ENCODE measurements at places on chromosomes 4 and X. TPM values are rescaled to one million over a fixed set of nuclear protein-coding genes. Genes with fewer than 3 reads are reported as not detected.

- no peak for DNase-seq
Observed at GRCh38 chrX:118352566-118352965, 6.7 kb downstream of the WDR44 start.

The SH3TC1 gene
- total RNA-seq = 23.6 TPM

DNA sequence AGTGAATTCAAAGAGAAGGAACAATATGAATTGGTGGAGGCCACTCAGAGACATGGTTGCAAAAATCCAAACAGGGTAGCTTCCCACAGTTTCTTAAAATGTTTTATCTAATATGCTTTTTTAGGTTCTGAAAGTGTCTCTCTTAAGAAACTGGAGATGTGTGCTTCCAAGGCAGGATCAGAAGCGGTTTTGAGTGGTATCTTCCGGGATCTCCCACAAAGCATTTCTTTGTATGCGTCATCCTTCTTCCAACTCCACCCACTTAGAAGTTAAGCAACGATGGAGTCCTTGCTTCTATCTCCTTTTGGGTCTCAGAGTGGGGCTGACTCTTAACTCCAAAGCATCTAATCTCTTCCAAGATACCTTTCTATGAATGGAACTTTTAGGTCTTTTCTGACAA, 196.7 kb downstream of the MID1 start:
- no peak for DNase-seq

GRCh38 chrX:154658187-154658586, 4.8 kb upstream of the CTAG2 start:
- DNase-seq = no peak

The CXXC4 gene
- total RNA-seq = not detected

DNA sequence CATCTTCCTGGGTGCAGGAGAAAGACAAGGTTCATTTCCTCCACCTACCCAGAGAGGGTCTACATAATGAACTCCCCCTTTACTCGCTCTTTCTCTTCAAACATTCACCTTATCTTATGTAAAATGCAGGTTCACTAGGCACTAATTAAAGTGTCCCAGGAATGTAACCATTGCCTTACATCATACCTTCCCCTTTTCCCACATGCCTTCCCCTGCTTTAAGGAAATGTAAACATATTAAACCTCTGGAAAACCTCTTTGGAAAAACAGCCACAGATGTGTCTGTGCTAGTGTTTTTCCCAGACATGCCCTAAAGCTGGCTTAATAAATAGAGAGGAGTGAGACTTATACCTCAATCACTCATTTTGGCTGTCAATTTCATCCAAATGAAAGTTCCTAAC, 15.8 kb downstream of the TBC1D9 start:
- no peak for DNase-seq

DNA sequence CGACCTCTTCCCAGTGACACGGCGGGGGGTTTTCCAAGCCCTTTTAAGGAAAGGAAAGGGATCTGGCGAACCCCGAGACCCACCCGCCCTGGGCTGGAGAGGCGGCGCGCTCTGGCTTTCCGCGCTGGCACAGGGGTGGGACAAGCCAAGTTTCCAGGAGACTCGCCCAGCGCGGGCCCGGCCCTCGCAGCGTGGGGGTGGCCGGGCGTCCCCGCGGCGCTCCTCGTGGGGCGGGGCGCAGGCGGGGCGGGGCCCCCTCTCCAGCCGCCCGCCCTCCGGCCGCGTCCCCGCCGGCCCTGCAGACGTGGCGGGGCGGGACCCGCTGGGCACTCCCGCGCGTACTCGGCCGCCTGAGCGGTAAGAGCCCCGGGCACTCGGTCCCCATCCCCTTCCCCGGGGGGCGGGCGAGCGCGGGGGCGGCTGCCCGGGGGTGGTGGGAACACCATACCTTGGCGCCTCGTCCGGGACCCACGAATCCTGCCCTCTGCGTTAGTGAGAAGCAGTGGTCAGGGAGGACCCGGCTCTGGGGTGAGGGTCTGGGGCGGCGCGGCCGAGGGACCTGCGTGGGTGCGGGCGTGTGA, at the start of gene FAM114A1:
TSS of gene FAM114A1 (plus strand) at position 329 of the 581 bp plus-strand sequence. CDS start 10,273 bp downstream, outside the sequence.
- no peak for DNase-seq

The PFKFB1 gene
- total RNA-seq = 0.81 TPM

The TEX13B gene
- total RNA-seq = not detected

DNA sequence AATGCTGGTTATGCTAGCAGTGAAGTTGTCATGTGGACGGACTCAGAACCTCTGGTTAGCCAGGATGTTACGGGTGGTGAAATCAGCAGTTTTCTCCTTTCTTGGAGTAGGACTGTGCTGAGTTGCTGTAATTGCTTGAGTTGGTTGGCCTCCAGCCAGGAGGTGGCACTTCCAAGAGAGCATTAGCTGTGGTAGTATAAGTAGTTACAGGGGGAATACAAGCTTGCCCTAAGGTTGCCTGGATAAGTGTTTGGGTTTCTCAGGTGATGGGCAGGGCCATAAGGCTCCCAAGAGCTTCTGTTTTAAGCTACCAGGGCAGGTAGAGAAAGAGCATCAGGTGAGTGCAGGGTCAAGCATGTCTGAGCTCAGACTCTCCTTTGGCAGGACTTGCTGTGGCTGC, 103.0 kb downstream of the ZNF518B start:
- DNase-seq = no peak

DNA sequence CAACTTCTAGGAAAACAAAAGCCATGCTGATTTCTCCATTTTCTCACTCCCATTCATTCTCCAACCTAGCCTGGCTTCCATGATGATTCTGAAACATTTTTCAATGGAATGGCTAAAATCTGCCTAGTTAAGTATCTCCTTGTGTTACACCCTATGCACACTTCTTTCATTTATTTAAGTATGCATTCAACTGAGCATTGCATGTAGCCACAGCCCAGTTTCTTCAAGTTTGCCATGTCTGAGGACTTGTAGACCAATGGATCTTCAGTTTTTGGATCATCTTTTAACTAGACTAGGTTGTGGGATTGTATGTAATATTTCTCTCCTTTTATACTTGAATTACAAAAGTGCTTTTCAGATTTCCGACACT, 35.5 kb upstream of the MGST2 start:
- DNase-seq = no peak

- no peak for DNase-seq
Observed at GRCh38 chr4:17309567-17310268, 202.2 kb downstream of the QDPR start.

The USP17L25 gene
- not detected for total RNA-seq

DNA sequence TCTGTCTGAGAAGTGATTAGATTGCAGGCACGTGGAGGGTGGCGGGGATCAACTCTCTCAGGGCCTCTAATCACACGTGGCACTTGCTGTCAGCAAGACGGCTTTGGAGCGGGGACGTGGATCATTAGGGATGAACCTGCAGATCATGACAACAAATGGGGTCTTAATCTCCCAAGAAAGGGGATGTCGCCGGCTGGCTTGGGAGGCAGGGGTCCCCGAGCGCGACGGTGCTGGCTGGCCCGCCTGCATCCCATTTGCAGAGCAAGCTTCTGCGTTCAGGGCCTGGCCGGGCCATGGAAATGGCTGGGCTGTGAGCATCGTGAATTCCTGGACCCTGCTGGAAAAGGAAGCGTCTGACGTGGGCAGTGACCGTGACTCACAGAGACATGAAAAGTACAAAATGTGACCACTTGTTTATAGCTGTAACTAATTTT, 85.1 kb upstream of the SHOX start:
- DNase-seq = no peak

The WDFY3 gene
- 1.2 TPM for total RNA-seq

DNA sequence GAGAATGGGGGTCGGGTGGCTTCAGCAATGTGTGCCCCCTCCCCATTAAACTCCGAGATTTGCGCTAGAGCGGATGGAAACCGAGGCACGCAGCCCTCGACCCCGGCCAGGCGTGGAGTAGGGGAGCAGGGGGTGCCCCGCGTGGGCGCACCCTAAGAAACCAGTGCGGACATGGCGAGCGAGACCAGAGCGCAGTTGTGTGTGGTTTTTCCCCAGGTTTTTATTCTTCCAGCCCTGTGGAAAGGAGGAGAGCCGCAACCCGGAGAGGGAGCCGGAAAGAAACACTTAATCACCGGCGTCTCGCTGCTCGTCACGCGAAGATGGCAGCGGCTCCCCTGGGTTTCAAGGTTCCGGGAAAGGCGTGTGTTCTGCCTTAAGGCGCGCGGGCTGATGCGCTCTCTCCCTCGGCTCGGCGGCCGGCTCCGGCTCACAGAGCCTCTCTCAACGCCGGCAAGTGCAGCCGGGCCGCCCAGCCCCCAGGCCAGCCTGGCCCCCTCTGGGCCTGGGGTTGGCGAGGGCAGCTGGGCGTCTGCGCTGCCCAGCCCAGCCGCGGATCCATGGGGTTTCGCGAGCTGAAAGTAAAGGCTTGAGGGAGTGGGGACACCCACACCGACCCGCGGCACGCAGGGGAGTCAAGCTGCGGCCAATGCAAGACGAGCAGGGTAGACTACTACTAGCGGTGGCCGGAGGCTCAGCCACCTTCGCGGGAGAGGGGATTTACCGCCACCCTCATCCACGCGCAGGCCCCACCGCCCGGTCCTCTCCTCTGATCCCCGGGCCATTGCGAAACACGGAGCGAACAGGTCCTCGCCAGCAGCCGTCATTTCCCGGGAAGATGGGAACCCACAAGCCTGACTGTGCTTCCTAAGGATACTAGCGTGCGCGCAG, 74.0 kb upstream of the BCOR start:
- peak; percentile 47 for DNase-seq

GRCh38 chr4:141636082-141636770, at the start of gene IL15:
IL15 (plus strand) TSS chr4:141636583; CDS start chr4:141719465, 82,882 bp downstream.
- peak; percentile 86 for DNase-seq

Measured in activated naive CD4-positive, alpha-beta T cell treated with anti-CD3 and anti-CD28 coated beads for 36 hours (primary cell).